Calu3 (cell line): ENCODE measurements at places on chromosomes 12 and 14.

- no peaks in the 10 kb centered on the region for H3K27me3 ChIP-seq
- no peak overlapping the region for H3K4me3 ChIP-seq
- DNase-seq = no peak
- H3K27ac ChIP-seq = no peak overlapping the region
Observed at GRCh38 chr14:99545586-99545985, 58.4 kb downstream of the CCDC85C start.

- H3K4me1 ChIP-seq = no peaks in the 10 kb centered on the region
- no peak overlapping the region for H3K4me3 ChIP-seq
- no peaks in the 10 kb centered on the region for H3K36me3 ChIP-seq
- DNase-seq = peak; percentile 37
- no peaks in the 10 kb centered on the region for H3K27me3 ChIP-seq
Observed at GRCh38 chr14:34161351-34162082, 210.6 kb upstream of the EGLN3 start.

- no peak for DNase-seq
- H3K36me3 ChIP-seq = no peaks in the 10 kb centered on the region
- H3K27ac ChIP-seq = no peak overlapping the region
- H3K4me3 ChIP-seq = no peak overlapping the region
Observed at GRCh38 chr12:76143343-76144244, 59.1 kb upstream of the NAP1L1 start.

- H3K4me1 ChIP-seq = peaks cover 16% of the 10 kb centered on the region
- no peak overlapping the region for H3K27ac ChIP-seq
- H3K27me3 ChIP-seq = no peaks in the 10 kb centered on the region
- DNase-seq = no peak
- H3K36me3 ChIP-seq = no peaks in the 10 kb centered on the region
Observed at GRCh38 chr14:75861161-75861621, 120.6 kb downstream of the TGFB3 start.

DNA sequence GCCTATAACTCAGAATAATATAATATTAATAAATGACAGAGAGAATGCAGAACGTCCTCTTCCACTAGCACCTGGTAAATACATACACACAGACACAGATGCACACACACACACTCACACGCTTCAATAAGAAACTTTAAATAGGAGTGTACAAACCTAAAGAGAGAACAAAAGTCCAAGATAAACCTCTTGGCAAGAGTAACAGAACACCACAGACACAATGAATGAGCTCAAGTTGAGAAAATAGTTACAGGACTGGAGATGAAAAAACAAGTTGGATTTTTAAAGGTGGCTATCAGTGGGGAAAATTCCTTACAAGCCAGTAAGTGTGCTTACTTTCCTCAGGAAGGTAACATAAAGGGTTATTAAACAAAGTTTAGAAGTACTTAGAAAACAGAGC, 35.2 kb downstream of the CRY1 start:
- no peaks in the 10 kb centered on the region for H3K36me3 ChIP-seq
- no peaks in the 10 kb centered on the region for H3K27me3 ChIP-seq
- no peak for DNase-seq
- H3K4me3 ChIP-seq = no peak overlapping the region

GRCh38 chr12:87270919-87271318, 758.3 kb downstream of the C12orf50 start:
- no peaks in the 10 kb centered on the region for H3K36me3 ChIP-seq
- H3K4me1 ChIP-seq = no peaks in the 10 kb centered on the region
- H3K4me3 ChIP-seq = no peak overlapping the region
- no peak for DNase-seq
- H3K27me3 ChIP-seq = no peaks in the 10 kb centered on the region

GRCh38 chr14:47186486-47186885, 488.9 kb downstream of the MDGA2 start:
- no peak overlapping the region for H3K27ac ChIP-seq
- H3K4me1 ChIP-seq = no peaks in the 10 kb centered on the region
- H3K4me3 ChIP-seq = no peak overlapping the region
- no peaks in the 10 kb centered on the region for H3K36me3 ChIP-seq
- DNase-seq = no peak
- H3K27me3 ChIP-seq = no peaks in the 10 kb centered on the region

- no peak overlapping the region for H3K27ac ChIP-seq
- H3K36me3 ChIP-seq = no peaks in the 10 kb centered on the region
- H3K4me1 ChIP-seq = no peaks in the 10 kb centered on the region
- no peak for DNase-seq
Observed at GRCh38 chr12:59578254-59578653, 17.6 kb upstream of the SLC16A7 start.

- H3K27ac ChIP-seq = no peak overlapping the region
Observed at GRCh38 chr12:132399092-132400010, 70.0 kb upstream of the GALNT9 start.

- no peaks in the 10 kb centered on the region for H3K36me3 ChIP-seq
- H3K4me1 ChIP-seq = no peaks in the 10 kb centered on the region
- H3K4me3 ChIP-seq = no peak overlapping the region
Observed at GRCh38 chr14:61404637-61405036, 83.3 kb downstream of the PRKCH start.

DNA sequence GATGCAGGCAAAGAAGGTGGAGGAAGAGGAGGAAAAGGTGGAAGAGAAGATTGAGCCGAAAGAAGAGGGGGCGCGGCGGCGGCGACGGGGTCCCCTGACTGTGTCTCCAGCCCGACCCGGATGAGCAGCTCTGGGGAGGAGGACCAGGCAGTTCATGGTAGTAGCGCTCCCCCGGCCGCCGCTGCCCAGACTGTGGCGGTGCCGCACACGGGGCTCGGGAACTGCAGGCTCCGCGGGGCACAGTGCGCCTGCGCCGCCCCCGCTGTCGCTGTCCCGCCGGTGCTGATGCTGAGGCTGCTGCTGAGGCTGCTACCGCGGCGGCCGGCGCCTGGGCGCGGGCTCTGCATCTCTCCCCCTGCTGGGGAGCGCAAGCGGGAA, at the start of gene KCNH5:
KCNH5 (minus strand) TSS at position 225 of the 378 bp plus-strand sequence. CDS start 272 bp downstream, outside the sequence.
- peaks cover 11% of the 10 kb centered on the region for H3K4me1 ChIP-seq
- peak within 1 kb of the TSS; percentile 66 for H3K4me3 ChIP-seq
- peaks cover 71% of the 10 kb centered on the region for H3K27me3 ChIP-seq
- H3K27ac ChIP-seq = peak within 1 kb of the TSS; percentile 58
- DNase-seq = peak; percentile 48
- no peaks in the 10 kb centered on the region for H3K36me3 ChIP-seq

DNA sequence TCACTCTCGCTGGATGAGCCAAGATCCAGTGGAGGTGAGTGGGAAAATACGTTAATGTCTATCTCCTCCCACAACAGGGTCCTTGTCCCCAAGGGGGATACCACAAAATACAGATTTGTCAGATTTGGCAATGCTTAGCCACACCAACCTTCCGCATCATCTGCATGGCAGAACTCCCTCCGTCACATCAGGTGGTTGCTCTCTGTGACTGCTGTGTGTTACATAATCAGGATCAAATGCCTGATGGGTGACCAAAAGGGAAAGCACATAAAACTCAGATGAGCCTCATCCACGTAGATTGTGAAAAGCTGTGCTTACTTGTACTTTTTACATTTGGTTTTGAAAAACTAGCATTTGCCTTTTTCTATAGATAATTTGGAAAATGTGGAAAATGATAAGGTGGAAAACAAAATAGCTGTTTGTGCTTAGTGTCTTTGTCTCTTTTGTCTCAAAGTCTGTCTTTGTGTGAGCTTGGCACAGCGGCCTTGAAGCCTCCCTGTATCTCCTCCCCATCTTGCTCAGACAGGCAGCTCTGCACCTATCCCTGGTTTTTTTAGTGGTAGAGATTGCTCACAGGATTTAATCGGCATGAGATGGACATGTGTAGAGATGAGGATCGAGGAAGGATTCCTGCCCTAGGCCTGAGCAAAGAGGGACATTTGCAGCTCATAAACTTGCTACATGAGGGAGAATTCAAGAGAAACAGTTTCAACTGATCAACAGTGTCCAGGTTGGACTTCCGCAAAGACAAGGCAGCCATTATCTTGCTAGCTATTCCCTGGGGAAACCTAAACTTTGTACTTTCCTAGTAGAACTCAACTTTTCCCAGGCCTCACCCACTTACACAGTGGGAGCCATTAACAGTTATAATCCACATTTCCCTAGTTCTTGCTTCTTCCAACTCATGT, 3.6 kb upstream of the FGF6 start:
- H3K4me1 ChIP-seq = no peaks in the 10 kb centered on the region
- H3K27ac ChIP-seq = no peak overlapping the region
- no peak for DNase-seq
- H3K4me3 ChIP-seq = no peak overlapping the region
- H3K36me3 ChIP-seq = no peaks in the 10 kb centered on the region

GRCh38 chr12:11773889-11774677, 124.6 kb downstream of the ETV6 start:
- DNase-seq = no peak
- no peaks in the 10 kb centered on the region for H3K27me3 ChIP-seq
- H3K4me1 ChIP-seq = peaks cover 37% of the 10 kb centered on the region
- no peak overlapping the region for H3K27ac ChIP-seq
- H3K36me3 ChIP-seq = peaks cover 7% of the 10 kb centered on the region

- DNase-seq = no peak
- H3K36me3 ChIP-seq = no peaks in the 10 kb centered on the region
- H3K27me3 ChIP-seq = no peaks in the 10 kb centered on the region
- H3K4me1 ChIP-seq = peaks cover 33% of the 10 kb centered on the region
- no peak overlapping the region for H3K27ac ChIP-seq
- H3K4me3 ChIP-seq = no peak overlapping the region
Observed at GRCh38 chr12:46590991-46591703, 218.6 kb upstream of the SLC38A2 start.

- no peak overlapping the region for H3K27ac ChIP-seq
- no peak overlapping the region for H3K4me3 ChIP-seq
- H3K27me3 ChIP-seq = peaks cover 15% of the 10 kb centered on the region
- H3K36me3 ChIP-seq = no peaks in the 10 kb centered on the region
Observed at GRCh38 chr14:36605506-36605857, 23.1 kb upstream of the NKX2-8 start.

- no peaks in the 10 kb centered on the region for H3K4me1 ChIP-seq
- no peak for DNase-seq
- H3K36me3 ChIP-seq = no peaks in the 10 kb centered on the region
- no peaks in the 10 kb centered on the region for H3K27me3 ChIP-seq
Observed at GRCh38 chr14:97705107-97705506, 907.9 kb downstream of the VRK1 start.

GRCh38 chr12:112515868-112516267, 97.1 kb downstream of the PTPN11 start:
- H3K4me3 ChIP-seq = no peak overlapping the region
- no peaks in the 10 kb centered on the region for H3K4me1 ChIP-seq
- no peak overlapping the region for H3K27ac ChIP-seq
- no peak for DNase-seq

DNA sequence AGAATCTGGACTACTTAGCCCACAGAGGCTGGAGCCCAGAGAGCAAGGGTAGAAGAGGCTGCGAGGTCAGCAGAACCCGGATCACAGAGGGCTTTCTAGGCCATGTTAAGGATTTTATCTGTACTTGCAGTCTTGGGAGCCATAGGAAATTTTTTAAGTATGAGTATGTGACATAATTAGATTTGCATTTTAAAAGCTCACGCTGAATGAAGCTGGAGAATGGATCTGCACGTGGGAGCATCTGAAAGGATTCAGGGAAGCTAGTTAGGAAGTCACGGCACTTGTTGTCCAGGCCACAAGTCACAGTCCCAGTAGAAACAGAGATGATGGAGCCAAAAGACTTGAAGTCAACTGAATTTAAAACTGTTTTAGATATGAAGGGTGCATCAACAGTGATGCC, 14.1 kb downstream of the CORO1C start:
- H3K27ac ChIP-seq = no peak overlapping the region
- H3K4me1 ChIP-seq = peaks cover 36% of the 10 kb centered on the region

DNA sequence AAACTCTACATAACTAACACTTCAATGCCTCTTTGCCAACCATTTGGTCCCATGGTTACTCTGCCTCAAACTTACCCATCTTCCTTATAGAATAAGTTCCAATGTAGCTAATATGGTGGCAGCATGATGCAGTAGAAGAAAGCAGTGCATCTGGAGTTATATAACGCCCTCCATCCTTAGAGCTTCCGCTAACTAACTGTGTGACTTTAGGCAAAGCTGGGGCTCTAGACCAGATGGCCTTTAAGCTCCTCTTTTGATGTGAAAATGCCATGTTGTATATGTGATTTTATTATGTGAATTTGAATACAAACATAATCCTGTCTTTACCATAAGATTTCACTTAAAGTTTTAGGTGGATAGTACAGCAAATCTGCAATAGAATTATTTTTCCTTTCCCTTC, 6.1 kb downstream of the ABCD2 start:
- H3K4me1 ChIP-seq = no peaks in the 10 kb centered on the region
- no peaks in the 10 kb centered on the region for H3K36me3 ChIP-seq
- no peaks in the 10 kb centered on the region for H3K27me3 ChIP-seq
- H3K27ac ChIP-seq = no peak overlapping the region
- no peak for DNase-seq
- H3K4me3 ChIP-seq = no peak overlapping the region

DNA sequence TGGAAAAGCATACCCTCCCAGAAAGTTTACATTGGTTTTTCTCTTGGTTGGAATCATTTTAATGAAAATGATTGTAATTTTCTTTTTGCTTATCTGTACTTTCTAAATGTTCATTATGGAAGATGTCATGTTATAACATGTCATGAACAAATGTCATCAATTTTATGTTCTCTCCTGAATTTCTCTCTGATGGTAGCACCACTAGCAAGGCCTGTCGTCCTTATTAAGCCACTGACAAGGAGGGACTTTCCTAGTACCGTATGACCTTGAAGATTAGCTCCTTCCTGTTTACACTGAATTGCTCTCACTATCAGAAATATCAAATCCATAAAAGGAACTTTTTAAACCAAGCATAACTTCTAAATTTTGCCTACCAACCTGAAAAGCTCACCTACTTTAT, 99.0 kb downstream of the ESR2 start:
- no peak for DNase-seq
- H3K27ac ChIP-seq = peak overlapping the region; percentile 47
- peaks cover 13% of the 10 kb centered on the region for H3K36me3 ChIP-seq
- no peak overlapping the region for H3K4me3 ChIP-seq
- H3K4me1 ChIP-seq = peaks cover 10% of the 10 kb centered on the region
- no peaks in the 10 kb centered on the region for H3K27me3 ChIP-seq

GRCh38 chr12:22459838-22460490, 84.4 kb downstream of the C2CD5 start:
- no peak overlapping the region for H3K27ac ChIP-seq
- no peaks in the 10 kb centered on the region for H3K4me1 ChIP-seq
- peak; percentile 26 for DNase-seq
- H3K27me3 ChIP-seq = no peaks in the 10 kb centered on the region

DNA sequence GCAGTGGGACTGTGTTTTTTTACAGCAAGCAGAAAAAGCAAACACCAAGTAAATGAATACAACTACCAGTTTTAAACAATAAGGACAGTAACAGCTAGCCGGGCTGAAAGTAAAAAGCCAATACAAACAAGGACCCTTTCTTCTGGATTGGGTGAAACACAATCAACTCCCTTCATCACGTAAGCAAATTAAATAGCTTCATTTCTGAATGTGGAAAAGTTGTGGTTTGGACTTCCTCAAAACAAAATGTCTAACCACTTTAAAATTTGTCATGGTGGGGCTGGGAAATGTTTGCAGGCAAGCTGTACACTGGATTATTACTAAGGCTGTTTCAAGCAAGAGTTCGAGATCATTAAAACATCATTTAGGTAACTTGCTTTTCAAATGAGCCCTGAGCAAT, 47.4 kb downstream of the TCHP start:
- H3K27ac ChIP-seq = no peak overlapping the region
- no peaks in the 10 kb centered on the region for H3K27me3 ChIP-seq
- DNase-seq = no peak
- H3K4me1 ChIP-seq = peaks cover 25% of the 10 kb centered on the region
- no peak overlapping the region for H3K4me3 ChIP-seq

GRCh38 chr12:507391-507796, 47.7 kb downstream of the B4GALNT3 start:
- no peaks in the 10 kb centered on the region for H3K27me3 ChIP-seq
- H3K4me3 ChIP-seq = no peak overlapping the region
- peaks cover 54% of the 10 kb centered on the region for H3K4me1 ChIP-seq
- no peak for DNase-seq

GRCh38 chr12:75767957-75768356, 256.5 kb upstream of the KRR1 start:
- no peaks in the 10 kb centered on the region for H3K27me3 ChIP-seq
- DNase-seq = no peak
- peak overlapping the region; percentile 73 for H3K27ac ChIP-seq
- H3K36me3 ChIP-seq = peaks cover 6% of the 10 kb centered on the region
